DMS79 (cell line): ENCODE measurements at places on chromosomes 2 and 18.

DNA sequence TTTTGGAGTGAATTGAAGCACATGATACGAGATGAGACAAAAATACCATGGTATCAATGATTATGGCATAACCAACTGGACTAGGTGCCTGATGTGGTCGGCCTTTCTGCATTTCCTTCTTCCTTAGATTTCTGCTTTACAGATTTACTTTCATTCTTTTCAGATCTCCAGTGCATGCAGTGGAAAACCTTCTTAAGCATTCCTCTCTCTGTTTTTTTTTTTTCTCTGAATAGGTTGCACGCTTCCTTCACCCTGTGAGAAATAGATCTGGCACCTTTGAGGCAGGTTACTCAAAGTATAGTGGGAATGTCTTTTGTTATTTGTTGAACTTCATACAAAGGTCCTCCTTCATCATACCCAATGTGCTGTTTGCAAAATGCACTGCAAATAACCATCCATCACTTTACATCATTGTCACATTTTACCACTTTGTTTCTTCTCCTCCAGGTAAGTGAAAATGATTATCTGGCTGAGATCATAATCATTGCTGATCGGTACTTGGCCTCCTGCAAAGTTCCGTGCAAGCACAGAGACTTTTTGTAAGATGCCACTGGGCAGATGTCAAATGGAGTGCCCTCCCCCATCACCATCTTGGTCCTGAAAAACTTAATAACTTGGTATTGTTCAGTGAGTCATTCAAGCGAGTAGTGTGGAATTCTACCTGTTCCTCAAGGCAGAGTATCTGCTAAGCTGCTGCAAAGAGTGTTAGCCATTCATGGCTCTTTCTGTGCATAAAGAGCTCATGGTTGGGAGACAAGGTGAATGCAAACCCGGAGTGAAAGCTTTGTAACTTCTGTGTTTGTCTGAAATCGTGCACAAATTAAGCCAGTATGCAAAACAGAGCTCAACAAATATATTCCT lies 30.0 kb upstream of the KLHL14 start:
- DNase-seq: no peak

DNA sequence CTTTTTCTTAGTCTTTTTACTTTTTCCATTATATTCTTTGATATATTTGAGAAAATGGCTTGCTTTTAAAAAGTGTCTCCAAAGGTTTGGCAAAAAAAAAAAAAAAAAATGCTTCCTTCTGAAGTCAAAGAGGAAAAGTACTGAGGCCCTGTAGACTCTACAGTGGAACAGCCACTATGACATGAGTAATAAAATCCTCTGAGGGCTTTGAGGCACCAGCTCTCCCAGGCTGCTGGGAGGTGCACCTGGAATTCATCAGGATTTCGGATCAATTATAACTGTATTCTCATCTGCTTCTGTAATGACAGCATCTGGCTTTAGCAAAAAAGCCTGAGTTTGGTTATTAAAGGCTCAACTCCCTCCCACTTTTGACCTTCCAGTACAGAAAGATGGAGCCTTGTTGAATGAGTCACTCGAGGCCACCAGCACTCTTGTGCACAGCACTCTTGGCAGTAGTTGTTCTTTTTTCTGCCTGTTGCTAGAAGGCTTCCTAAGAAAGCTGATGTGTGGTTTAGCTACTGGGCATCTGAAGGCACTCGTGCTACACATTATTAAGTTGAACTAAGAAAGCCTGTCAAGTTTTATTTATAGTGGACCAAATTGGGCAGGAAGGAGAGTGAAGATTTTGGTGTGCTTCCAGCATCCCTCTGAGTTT lies 131.3 kb downstream of the PRPF40A start:
- DNase-seq: no peak

DNA sequence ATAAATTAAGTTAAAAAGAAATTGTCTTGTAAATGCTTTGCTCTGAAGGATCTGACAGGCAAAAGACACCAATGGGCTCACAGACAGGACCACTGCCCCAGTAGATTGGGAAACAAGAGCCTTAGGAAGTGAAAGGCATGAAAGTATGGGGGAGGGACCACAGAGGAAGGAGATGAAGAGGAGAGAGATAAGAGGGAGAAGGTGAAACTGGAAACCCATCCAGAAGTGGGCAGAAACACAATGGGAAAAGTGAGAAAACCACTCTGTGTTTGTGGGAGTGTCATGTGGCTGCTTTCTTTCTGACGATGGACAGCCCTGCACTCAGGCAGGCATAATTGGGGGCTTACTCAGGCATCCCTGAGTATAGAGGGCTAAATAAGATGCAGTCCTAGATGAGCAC lies 101.5 kb upstream of the STON1 start:
- DNase-seq: no peak

DNA sequence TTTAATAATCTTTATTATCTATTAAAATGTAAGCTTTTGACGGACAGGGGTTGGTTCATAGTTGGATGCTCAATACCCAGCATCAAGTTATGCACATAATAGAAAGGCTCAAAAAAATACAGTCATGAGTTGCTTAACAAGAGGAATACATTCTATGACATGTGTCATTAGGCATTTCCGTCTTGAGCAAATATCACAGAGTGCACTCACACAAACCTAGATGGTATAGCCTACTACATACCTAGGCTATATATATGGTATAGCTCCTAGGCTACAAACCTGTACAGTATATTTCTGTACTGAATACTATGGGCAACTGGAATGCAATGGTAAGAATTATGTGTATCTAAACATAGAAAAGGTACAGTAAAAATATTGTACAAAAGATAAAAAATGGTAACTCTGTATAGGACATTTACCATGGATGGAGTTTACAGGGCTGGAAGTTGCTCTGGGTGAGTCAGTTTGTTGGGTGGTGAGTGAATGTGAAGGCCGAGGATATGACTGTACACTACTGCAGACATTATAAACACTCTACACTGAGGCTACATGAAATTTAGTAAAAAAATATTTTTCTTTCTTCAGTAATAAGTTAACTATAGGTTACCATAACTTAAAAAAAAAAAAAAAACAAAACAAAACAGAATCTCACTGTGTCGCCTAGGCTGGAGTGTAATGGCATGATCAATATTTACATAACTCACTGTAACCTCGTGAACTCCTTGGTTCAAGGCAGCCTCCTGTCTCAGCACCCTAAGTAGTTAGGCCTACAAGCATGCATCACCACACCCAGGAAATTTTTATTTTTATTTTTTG lies 201.2 kb downstream of the NBAS start:
- no peak for DNase-seq

- DNase-seq: no peak
Measured at GRCh38 chr18:11167778-11168177, 18.4 kb upstream of the PIEZO2 start.

GRCh38 chr18:11501352-11501751 lies 108.0 kb upstream of the SLC35G4 start:
- DNase-seq: no peak

- DNase-seq: no peak
Measured at GRCh38 chr2:129914538-129915302, 64.7 kb upstream of the RAB6C start.

DNA sequence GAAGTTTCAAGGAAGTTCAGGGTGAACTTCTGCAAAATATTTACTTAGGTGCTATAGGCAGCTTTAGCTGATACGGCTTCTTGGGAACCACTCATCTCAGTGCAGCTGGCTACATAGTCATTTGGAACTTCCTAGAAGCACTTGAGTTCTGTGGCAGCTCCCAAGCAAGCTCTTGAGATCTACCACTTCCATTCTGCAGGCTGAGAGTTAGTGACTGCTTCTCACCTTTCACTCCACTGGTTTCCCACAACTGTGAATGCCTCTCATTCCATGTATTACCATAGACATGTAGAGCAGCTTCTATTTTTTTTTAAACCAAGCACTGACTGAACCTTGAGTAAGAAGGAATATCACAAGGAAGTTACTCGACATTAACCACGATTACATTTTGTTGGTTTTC lies 994.1 kb upstream of the ACVR2A start:
- peak; percentile 91 for DNase-seq

DNA sequence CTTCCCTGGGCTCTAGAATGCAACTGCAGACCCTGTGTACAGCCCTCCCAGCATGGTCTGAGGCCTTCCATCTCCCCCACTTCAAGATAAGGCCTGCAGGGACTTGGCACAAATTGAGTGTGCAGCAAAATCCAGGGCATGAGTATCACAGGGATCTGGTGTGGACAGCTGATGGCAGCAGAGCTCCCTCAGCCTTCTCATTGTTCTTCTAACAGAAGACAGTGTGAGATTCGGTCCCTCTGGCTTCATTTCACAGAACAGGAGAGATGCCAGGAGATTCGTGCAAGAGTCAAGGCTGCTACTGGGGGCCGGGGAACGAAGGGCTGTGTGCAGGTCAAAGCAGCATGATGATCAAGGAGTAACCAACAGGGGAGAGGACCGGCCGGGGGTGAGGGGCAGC lies 85.8 kb downstream of the UXS1 start:
- DNase-seq: no peak

DNA sequence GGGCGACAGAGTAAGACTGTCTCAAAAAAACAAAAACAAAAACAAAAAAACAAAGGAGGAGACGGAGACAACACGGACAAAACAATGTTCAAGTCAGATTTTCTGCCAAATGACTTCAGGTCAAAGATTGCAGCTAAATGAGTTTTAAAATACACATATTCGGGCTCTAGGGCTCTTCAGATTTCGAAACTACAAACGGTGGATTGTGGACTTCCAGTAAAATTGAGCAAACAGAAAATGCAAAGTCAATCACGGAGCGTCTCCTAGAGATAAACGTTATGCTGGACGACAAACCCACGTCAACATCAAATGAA lies 558 bp downstream of the MRPS5 start:
- DNase-seq: no peak

DNA sequence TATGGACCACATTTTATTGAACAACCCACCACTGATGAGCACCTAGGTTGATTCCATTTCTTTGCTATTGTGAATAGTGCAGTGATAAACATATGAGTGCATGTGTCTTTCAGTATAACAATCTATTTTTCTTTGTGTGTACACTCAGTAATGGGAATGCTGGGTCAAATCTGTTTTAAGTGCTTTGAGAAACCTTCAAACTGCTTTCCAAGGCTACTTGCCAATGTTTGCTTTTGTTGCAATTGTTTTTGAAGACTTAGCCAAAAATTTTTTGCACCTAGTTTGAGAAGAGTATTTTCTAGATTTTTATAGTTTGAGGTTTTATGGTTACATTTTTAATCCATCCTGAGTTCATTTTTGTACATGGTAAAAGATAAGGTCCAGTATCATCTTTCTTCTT lies 587.4 kb upstream of the SETBP1 start:
- peak; percentile 35 for DNase-seq

- DNase-seq: no peak
Measured at GRCh38 chr2:2701176-2701781, 370.2 kb upstream of the MYT1L start.

- no peak for DNase-seq
Measured at GRCh38 chr2:110858993-110859701, 126.8 kb downstream of the ACOXL start.

DNA sequence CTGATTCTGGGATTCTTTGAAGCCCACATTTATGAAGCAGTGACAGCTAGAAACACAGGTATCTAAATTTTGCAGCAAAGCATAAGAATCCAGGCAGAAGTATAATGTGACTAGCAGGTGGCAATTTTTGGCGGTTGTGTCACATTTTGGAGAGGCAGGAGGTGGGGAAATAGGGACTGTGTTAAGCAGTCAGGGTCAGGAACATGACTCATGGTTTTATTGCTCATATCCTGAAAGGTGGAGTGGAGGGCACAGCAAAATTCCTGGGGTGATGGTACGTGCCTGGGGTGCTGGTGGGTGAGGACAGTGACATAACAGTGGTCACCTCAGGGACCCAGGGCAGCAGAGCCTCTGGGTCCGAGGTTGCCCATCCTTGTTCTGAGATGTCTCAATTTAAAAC lies 63.5 kb upstream of the TTN start:
- no peak for DNase-seq

DNA sequence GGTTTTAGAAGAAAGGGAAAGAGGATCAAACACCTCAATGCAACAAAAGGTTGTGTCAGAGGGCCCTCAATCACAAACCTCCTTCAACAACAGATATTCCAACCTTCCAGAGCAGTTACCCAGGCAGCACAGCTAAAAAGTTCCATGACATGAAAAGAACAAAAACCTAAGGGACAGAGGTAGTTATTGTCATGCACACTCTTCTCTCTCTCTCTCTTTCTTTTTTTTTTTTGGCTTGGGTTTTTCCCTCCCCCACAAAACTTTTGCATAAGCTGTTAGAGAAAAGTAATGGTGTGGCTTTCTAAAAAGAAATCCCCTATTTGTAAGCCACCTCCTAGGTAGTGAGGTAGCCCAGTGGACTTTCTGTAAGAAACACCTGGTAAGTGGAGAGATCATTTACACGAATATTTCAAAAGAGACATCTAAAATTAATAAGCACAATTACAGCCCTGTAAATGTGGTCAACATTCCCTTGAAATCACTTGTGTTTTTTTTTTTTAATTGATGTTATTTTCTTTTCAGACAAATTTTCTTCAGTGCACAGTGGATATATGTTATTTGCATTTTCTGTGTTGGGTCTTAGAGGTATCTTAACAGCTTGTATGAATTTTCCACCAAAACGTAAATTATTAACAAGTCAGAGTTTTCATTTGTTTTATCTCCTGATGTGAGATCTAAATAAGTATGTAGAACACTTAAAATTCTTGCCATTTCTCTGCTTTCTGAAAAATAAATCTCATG lies 48.4 kb downstream of the ZEB2 start:
- DNase-seq: no peak

- no peak for DNase-seq
Measured at GRCh38 chr2:128016620-128017019, 11.2 kb downstream of the SAP130 start.

DNA sequence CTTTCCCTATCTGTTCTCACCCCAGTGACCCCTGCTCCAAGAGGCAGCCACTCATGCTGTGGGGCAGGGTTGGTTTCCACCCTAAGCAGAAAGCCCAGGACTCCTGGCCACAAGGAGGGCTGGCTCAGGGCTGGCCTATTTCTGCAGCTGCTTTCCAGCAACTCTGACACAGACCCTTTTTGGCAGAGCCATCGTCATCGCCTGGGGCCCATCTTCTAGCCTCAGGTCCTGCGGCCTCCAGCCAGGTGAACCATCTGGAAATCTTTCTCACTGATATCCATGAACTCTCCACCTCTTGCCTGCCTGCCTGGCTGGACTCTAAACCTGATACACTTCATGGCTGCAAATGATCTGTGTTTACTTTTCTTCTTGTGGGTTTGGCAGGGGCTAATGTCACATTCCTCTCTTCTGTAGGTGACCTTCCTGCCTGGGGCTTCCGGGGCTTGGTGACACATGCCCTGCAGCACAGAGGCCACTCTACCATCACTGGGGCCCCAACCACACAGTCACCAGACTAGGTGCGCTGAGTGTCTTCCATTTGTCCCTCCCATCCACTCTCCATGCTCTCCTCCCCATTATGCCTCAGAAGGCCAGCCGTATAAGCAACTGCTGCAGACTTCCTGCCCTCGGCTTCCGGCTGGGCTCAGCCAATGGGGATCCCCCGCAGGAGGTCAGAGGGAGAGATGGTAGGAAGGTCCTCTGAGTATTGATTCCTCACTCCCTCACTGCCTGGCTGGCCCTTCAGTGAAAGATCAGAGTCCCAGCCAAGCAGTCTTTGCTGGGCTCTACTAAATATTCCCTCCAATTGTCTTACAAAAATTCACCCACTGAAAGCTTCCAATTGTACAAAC lies 9.7 kb upstream of the COPS8 start:
- peak; percentile 15 for DNase-seq
